ENCODE measurements at places on chromosomes 2 and 18.

DNA sequence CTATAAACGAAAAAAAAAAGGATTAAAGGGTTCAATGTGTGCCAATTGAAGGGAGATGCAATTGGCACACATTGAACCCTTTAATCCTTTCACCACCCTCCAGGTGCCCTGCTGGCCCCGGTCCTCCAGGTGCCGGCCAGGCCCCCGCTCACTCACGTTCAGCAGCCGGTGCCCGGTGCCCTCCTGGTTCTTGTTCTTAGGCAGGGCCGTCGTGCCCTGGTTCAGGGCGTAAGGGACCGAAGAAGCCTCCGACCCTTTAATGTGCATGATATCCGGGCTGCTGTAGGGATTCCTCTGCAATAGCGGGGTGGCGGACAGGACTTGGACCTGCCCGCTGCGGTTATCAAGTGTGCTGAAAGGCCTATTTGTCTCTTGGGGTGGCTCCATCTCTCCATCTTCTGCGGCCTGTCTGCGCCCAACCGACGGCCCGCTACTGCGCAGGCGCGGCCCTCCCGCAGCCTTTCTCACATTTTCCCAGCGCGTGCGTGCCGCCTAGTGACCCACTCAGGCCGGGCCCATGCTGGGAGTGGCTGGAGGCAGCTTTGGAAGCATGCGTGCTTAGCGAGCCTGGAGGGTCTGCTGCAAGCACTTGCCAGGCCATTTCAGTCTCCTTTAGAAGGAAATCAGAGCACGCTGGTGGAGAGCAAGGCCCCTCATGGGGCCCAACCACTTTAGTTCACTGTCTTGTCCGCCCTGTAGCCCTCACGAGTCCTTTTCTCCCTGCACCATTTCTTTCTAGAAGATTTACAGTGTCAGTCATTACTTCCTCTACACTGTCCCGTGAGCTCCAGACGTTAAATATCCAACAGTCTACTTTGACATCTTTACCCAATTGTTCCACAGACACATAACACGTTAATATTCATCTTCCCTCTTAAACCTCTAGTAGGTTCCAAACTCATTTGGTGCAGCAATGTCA lies 24.3 kb downstream of the TMEM237 start:
- H3K4me3 ChIP-seq, result no peak overlapping the region
- H3K4me1 ChIP-seq, result peaks cover 5% of the 10 kb centered on the region
- no peak for DNase-seq
- no peak overlapping the region for H3K27ac ChIP-seq

DNA sequence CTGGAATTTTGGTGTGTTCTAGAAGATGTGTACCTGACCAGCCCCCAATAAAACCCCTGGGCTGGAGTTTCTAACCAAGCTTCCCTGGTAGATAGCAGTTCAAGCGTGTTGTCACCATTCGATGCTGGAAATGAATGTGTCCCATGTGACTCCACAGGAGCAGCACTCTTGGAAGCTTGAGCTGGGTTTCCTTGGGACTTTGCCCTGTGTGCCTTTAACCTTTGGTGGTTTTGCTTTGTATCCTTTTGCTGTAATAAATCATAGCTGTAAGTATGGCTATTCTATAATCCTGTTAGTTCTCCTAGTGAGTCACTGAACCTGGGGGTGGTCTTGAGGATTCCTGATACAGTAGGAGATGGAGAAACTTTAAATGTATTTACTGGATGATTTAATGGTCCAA lies 65.2 kb downstream of the KLHL14 start:
- no peak for DNase-seq
- no peaks in the 10 kb centered on the region for H3K36me3 ChIP-seq
- no peak overlapping the region for H3K27ac ChIP-seq
- H3K4me3 ChIP-seq, result no peak overlapping the region

DNA sequence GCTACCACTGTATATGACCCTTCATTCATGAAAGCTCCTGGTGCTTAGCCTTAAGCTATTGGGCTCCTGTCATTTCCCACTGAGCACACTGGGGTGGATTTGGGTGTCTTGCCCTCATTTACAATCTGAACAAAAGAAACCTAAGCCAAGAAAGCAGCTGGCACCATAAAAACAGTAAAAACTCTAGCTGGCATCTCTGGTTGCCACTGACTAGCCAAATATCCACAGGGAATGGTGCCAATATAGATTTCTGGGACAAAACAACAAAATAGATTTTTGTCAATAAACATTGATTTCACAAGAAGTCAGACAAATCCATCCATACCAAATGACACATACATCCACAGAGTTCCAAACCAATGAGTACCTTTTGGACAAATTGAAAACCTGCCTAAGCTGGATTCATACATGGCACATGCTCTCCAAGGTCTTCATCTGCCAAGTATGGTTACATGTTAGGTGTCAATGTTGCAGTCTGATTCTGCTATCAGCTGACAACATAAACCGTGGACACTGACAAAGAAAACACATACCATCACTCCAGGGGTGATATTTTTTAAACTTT lies 1081.5 kb upstream of the ZEB2 start:
- no peak overlapping the region for H3K27ac ChIP-seq
- no peak for DNase-seq
- no peak overlapping the region for H3K4me3 ChIP-seq
- no peaks in the 10 kb centered on the region for H3K36me3 ChIP-seq
- H3K27me3 ChIP-seq, result no peaks in the 10 kb centered on the region

GRCh38 chr2:211823886-211824479 lies 714.6 kb downstream of the ERBB4 start:
- H3K4me3 ChIP-seq, result no peak overlapping the region
- DNase-seq, result no peak
- no peaks in the 10 kb centered on the region for H3K27me3 ChIP-seq
- H3K4me1 ChIP-seq, result no peaks in the 10 kb centered on the region
- peaks cover 6% of the 10 kb centered on the region for H3K36me3 ChIP-seq

DNA sequence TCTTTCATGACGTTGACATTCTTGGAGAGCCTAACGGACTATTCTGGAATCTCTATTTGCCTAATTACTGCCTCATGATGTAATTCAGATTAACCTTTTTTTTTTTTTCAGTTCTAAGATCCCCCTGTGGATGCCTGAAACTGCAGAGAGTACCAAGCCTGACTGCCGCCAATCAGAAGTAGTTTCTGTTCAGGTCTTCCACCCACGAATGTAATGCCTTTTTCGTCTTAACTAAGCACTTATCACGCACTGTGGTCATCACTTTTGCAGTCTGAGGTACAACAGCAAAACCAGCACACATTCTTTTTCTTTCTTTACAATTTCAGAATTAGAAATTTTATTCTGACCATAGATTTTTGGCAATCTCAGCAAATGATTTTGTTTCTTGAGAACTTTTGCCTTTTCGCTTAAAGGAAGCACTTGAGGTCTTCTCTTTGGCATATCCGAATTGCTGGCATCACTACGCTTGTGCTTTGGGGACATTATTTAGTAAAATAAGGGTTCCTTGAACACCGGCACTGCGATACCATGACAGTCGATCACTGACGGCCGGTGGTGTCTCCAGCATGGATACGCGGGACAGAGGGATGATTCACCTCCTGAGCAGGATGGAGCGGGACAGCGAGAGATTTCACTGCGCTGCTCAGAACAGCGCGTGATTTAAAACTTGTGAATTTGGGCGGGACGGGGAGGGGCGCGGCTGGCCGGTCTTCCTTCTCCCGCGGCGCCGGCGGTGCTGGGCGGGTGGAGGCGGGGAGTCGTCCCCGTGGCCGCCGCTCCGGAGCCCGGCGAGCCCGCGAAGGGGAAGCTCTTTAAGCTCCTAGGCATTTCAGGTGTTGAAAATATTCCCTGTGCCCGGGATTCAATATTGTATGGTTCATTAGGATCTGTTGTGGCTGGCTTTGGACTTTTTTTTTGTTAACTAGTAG lies 32.0 kb upstream of the GPR55 start:
- no peaks in the 10 kb centered on the region for H3K36me3 ChIP-seq
- H3K27me3 ChIP-seq, result no peaks in the 10 kb centered on the region
- H3K4me3 ChIP-seq, result peak overlapping the region; percentile 71
- no peak overlapping the region for H3K27ac ChIP-seq
- no peak for DNase-seq
- H3K4me1 ChIP-seq, result peaks cover 11% of the 10 kb centered on the region

GRCh38 chr2:143604566-143604959 lies 475.3 kb downstream of the ARHGAP15 start:
- H3K36me3 ChIP-seq, result no peaks in the 10 kb centered on the region
- H3K27ac ChIP-seq, result no peak overlapping the region
- no peak for DNase-seq
- no peak overlapping the region for H3K4me3 ChIP-seq
- H3K27me3 ChIP-seq, result no peaks in the 10 kb centered on the region
- H3K4me1 ChIP-seq, result peaks cover 33% of the 10 kb centered on the region

DNA sequence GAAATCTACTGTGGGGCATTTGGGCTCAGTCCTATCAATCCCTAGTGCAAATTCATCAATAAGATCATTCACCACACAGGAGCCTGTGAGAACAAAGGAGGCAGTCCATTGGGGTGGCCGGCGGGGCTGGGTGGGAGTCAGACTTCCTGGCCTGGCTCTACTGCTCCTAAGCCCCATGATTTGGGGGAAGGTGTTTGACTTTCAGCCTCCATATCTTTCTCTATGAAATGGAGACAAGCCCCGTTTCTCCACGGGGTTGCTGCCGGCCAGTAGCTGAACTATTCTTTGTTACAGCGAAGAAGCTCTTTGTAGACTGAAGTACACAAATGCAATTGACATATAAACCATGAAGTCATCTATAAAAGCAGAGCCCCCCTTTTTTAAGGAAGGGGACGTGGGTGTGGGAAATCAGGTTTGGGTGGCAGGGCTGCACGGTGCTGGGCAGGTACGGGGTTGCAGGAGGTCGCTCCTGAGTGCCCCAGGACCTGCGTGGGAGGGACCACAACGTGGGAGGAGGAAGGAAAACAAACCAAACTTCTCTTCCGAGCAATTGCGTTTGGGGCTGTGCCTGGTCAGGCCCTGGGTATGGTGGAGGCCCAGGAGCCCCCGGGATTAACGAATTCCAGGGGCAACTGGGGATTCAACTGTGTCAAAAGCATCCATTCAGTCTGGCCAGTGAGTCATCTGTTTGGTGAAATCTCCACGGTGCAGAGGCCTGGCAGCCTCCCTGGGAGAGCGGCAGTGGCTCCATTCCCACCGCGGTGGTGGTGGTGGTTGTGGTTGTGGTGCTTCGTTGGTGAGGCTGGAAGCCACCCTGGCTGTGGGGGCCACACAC lies 18.2 kb downstream of the FBLN7 start:
- no peaks in the 10 kb centered on the region for H3K36me3 ChIP-seq
- no peak overlapping the region for H3K27ac ChIP-seq
- peaks cover 1% of the 10 kb centered on the region for H3K4me1 ChIP-seq
- H3K4me3 ChIP-seq, result no peak overlapping the region
- DNase-seq, result no peak

DNA sequence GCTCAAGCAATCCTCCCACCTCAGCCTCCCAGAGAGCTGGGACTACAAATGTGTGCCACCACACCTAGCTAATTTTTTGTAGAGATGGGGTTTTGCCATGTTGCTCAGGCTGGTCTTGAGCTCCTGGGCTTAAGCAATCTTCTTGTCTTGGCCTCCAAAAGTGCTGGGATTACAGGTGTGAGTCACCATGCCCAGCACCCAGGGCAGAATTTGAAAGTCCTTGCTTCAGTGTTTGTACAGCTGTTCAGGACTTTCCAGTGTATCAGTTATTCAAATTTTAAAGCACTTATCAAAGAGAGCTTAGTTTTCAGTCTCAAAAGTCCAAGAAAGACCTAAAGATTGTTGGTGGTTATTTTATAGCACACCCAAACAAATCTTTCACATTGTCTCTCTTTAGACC lies 43.6 kb upstream of the VPS54 start:
- H3K36me3 ChIP-seq, result no peaks in the 10 kb centered on the region
- no peak for DNase-seq
- H3K4me3 ChIP-seq, result no peak overlapping the region
- peaks cover 24% of the 10 kb centered on the region for H3K4me1 ChIP-seq
- no peak overlapping the region for H3K27ac ChIP-seq

DNA sequence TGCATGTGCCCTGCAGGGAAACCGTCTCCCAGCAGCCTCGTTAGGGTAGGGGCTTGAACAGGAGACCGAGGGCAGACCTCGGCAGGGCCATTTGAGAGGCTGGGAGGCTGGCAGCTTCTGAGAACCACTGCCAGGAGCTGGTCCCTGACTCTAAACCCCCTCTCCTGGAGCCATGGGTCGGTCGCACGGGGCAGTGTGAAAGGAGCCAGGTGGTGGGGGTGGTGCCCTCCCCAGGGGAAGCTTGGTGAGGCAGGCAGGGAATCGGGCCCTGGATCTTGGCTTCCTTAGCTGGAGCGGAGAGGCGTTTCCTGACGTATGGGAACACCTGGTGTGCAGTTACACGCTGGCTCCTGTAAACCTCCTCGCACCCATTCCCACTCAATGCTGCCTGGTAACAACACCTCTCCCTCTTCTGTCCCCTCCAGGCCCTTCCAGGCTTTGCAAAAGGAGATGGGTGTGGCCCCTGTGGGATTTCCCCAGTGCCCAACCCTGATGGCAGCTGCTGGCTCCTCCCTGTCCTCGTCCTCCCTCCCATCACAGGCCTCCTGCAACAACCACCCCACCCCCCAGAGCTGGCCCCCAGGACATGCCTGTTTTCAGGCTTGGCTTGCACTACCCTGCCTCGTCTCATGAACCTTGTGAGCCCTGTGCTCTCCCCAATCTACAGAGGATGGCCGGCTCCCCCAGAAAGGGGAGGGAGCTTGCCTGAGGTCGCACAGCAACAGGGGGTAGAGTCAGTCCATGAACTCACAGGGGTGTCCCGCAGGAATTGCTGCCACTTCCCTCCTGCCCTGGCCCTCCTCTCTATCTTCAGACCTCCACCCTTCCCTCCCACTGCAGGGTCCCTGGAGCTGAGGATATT lies 24.4 kb downstream of the ADRA2B start:
- no peaks in the 10 kb centered on the region for H3K36me3 ChIP-seq
- H3K4me1 ChIP-seq, result no peaks in the 10 kb centered on the region
- no peak overlapping the region for H3K4me3 ChIP-seq
- no peak overlapping the region for H3K27ac ChIP-seq

DNA sequence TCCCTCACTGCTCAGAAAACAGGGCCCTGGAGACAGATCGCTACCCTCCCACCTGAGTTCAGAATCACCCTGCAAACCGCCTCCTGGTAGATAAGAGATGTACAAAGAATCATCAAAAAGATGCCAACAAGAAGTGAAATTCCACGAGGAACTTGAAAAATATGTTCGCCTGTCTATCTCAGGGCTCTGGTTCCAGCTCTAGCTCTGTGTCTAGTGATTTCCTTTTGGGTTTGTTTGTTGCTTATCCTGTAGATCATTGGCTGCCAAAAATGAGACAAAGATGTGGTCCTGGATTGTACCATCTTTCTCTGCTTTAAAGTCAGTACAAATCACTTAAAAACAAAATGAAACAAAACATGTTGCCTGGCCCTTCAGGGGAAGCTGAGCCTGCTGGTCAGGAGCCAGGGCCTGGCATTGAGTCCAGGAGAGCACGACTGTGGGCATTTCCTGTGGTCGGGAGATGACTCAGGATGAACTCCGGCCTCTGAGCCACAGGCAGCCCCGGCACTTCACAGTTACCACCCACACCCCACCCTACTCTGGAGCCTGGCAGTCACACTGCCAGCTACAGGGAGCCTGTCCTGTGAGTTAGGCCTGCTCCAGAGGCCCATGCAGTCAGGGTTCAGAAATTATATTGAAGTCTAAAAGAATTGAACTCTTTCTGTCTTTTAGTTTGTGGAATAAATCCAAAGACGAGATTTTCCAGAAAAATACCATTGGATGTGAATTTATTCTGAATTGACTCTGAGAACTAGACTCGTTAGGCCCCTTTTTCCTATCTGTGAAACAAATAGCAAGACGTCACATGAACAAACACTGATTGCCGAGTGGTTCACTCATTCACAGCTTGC lies 8.0 kb upstream of the ITGB6 start:
- DNase-seq, result peak; percentile 97
- peaks cover 1% of the 10 kb centered on the region for H3K36me3 ChIP-seq
- H3K27ac ChIP-seq, result peak overlapping the region; percentile 96
- H3K4me3 ChIP-seq, result peak overlapping the region; percentile 45

Data from chondrocyte (in vitro differentiated cells).